ENCODE measurements at places on chromosomes 5 and 9. TPM values are rescaled to one million over a fixed set of nuclear protein-coding genes. Genes with fewer than 3 reads are reported as not detected.

Gene PITX1
- 93.7 TPM for total RNA-seq

Gene DBH
- total RNA-seq: 0.10 TPM

Gene GFPT2
- 13.6 TPM for total RNA-seq

Gene SOHLH1
- not detected for total RNA-seq

Measured in tongue (tissue), 3 donors.